ENCODE measurements at places on chromosomes 6 and 20.
A peak's percentile ranks its signal among the peaks of the same experiment; 100 is the strongest.

GRCh38 chr6:160004419-160005175 lies 35.7 kb downstream of the IGF2R start:
- no peak for DNase-seq

GRCh38 chr6:46781478-46782378 lies 11.5 kb upstream of the MEP1A start:
- DNase-seq: peak; percentile 67

- DNase-seq: no peak
These were observed 229.8 kb downstream of the HIVEP2 start for GRCh38 chr6:142714951-142715785.

DNA sequence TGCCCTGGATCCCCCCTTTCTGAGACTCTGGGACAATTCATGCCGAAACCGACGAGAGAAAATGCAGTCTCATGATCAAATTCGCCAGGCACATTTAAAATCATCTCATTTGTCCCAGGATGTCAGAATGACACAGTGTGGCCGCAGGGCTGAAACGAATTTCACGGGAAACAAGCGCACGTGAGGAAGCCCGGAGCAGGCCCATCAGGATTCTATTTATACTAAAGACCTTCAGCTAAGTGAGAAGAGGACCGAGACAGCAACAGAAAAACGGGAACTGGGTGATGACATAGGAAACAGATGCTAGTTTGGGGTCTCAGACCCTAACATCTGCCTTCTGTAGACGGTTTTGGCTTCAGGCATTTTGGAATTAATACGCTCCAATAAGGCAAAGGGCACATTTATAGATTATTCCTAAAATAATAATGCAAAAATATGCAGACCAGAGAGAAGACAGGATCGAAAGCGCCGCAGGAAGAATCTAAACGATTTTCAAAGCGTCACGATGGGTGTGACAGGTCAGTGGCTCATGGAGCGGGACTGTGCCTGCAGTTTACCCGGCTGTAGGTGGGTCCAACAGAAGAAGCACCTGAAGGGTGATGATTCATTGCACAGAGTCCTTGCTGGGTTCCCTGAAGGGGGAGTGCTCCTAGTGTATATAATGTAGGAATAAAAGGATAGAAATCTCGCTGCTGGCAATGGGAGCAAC lies 80.8 kb upstream of the MPC1 start:
- DNase-seq: no peak

DNA sequence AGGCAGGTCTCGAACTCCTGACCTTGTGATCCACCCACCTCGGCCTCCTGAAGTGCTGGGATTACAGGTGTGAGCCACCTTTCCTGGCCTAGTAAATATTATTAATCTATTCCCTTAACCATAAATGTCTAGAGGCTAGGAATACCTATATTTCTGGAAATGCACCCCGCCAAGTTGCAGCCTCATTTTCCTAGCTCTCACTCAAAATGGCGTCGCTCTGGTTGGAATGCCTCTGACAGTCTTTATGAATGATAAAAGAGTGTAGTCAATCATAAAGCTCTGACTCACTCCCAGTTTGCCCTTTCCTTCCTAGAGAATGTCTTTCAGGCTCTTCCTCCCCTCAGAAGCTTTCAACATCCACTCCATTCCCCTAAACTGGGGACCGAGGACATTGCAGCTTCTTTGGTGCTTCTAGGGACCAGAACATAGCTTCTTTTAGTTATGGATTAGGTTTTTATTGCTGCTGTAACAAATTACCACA lies 14.1 kb upstream of the TRIM26 start:
- DNase-seq: no peak

DNA sequence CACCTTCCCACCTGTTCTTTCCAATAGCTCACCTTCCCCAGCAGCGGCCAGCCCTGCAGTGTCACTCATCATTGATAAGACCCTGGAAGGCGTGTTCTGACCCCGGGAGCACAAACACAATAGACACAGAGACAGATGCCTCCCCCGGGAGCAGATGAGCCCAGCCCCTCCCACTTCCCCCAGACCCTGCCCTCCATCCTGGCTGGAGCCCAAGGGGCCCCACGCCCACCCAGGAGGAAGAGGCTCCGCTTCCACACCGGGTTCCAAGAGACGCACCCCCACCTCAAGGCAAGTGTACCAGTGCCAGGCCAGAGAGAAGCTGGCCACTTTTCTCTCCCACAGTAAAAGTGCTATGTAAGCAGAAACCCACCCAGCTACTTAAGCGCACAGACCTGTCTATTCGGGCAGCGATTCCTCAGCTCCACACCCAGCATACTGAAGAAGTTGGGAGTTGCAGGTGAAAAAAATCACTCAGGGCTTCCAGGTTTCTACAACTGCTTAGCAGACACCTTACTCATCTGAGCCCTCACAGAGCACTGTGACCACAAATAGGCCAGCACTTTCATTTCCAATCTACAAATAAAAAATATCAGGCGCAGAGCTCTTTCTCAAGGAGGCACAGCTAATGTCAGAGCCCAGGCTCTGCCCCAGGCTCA lies 93.4 kb upstream of the NXT1 start:
- DNase-seq: no peak

- DNase-seq: no peak
These were observed 911.1 kb upstream of the MAN1A1 start for GRCh38 chr6:120260636-120261035.

All from right renal pelvis (tissue), 4 donors.